ENCODE measurements at places on chromosomes 13 and 19.

DNA sequence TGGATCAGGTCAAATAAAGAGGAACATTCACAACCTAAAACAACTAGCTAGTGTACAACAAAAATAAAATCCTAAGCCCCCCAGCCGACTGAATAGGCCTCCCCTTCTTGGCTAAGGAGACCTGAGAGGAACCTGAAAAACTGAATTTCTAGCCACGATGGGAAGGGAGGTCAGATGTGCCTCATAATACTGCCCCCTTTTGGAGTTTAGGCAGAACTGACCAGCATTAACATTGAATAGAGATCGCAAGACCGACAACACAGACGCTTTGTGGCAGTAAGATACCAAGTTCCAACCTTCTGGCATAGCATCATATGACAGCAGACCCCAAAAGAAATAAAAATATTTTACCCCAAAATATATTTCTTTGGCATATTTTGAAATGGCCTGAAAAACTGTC lies 15.9 kb downstream of the CBY2 start:
- peak; percentile 49 for DNase-seq

GRCh38 chr13:20006206-20006605 lies 47.7 kb downstream of the ZMYM2 start:
- peak; percentile 26 for DNase-seq

- no peak for DNase-seq
These were observed 59.5 kb downstream of the MCF2L start for GRCh38 chr13:113028336-113029060.

DNA sequence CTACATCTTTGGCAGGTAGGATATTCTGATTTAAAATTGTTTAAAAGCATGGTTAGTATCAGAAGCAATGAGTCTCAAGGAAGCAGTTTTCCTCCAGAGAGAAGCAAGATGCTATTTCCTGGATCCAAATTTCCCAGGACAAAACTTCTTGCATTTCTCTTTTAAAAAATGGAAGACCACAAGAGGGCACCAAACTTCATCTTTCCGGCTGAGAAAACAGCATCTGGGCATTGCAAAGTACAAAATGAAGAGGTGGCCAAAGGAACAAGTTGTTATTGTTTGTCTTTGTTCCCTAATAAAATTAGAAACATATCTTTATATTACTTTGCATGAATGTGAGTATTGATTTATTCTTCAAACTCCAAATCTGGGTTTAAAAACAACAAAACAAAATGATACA lies 60.0 kb upstream of the LRCH1 start:
- peak; percentile 55 for DNase-seq

DNA sequence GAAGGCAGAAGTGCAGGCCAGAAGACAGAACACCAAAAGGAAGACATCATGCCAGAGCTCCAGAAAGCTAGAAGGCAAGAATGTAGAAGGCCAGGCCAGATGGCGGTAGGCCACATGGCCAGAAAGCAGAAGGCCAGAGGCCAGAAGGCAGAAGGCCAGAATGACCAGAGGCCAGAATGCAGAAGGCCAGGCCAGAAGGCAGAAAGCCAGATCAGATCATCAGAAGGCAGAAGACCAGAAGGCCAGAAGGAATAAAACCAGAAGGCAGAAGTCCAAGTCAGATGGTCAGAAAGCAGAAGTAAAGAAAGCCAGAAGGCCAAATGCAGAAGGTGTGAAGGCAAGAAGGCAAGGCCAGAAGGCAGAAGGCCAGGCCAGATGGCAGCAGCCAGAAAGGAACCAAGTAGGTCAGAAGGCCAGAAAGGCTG lies 185.0 kb downstream of the TUBA3C start:
- DNase-seq, result no peak

DNA sequence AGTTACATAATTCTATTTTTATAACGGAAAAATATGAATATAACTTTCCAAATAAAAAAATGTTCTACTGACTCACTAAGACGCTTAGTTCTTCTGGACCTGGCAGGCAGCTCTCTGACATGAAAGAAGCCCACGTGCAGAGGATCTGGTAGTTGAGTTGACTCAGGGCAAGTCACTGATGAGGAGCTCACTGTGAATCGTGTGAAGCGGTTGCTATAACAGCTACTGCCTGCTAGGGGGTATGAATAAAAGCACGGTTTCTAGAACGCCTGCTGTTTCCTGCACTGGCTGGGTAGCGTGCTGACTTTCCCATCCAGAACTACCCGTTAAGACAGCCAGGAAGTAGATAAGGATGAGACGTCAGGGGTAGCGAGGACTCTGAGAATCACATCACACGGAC lies 54.7 kb upstream of the WASF3 start:
- no peak for DNase-seq
